Dermis microvascular lymphatic vessel endothelial cell (primary cell): ENCODE measurements at places on chromosomes 6 and 20. TPM values are rescaled to one million over a fixed set of nuclear protein-coding genes. Genes with fewer than 3 reads are reported as not detected.

KCNK5 gene
- total RNA-seq = not detected in 2 replicates

SLC35F1 gene
- total RNA-seq = under 0.01 TPM in 1 of 2 replicates, not detected in the other

RPN2 gene
- 189 and 297 TPM in 2 replicates for total RNA-seq

ALDH8A1 gene
- 0.13 and 0.25 TPM in 2 replicates for total RNA-seq

MDC1 gene
- 4.9 and 5.7 TPM in 2 replicates for total RNA-seq

LGSN gene
- not detected in 2 replicates for total RNA-seq

BEND6 gene
- under 0.01 and 0.13 TPM in 2 replicates for total RNA-seq

ROS1 gene
- total RNA-seq = not detected in 2 replicates

COL12A1 gene
- total RNA-seq = 1.0 and 1.4 TPM in 2 replicates

MLN gene
- total RNA-seq = not detected in 2 replicates

CLDN20 gene
- not detected in 2 replicates for total RNA-seq

EFCAB8 gene
- total RNA-seq = under 0.01 TPM in 1 of 2 replicates, not detected in the other

GTSF1L gene
- not detected in 2 replicates for total RNA-seq

MUC22 gene
- total RNA-seq = not detected in 2 replicates

SLC17A1 gene
- total RNA-seq = not detected in 2 replicates

KIAA1586 gene
- 10.5 and 11.0 TPM in 2 replicates for total RNA-seq

PM20D2 gene
- total RNA-seq = 2.7 and 5.4 TPM in 2 replicates

BPIFA1 gene
- total RNA-seq = not detected in 2 replicates

DPPA5 gene
- total RNA-seq = not detected in 2 replicates

LY6G5C gene
- 1.2 and 1.9 TPM in 2 replicates for total RNA-seq

MYLK2 gene
- 14.5 and 42.1 TPM in 2 replicates for total RNA-seq

RAD21L1 gene
- not detected in 2 replicates for total RNA-seq

PDE10A gene
- total RNA-seq = 8.0 and 10.2 TPM in 2 replicates

LY6G6F gene
- not detected in 2 replicates for total RNA-seq

SCUBE3 gene
- 0.26 and 0.76 TPM in 2 replicates for total RNA-seq

MTFR2 gene
- total RNA-seq = 0.76 and 1.5 TPM in 2 replicates

TRMT6 gene
- 4.2 and 5.2 TPM in 2 replicates for total RNA-seq

FKBP5 gene
- 37.9 and 40.3 TPM in 2 replicates for total RNA-seq

CCDC170 gene
- under 0.01 TPM in 2 replicates for total RNA-seq

MEP1A gene
- total RNA-seq = not detected in 2 replicates

E2F1 gene
- total RNA-seq = 6.3 and 7.6 TPM in 2 replicates

CST7 gene
- not detected in 2 replicates for total RNA-seq

COX4I2 gene
- not detected in 2 replicates for total RNA-seq

SYCP2L gene
- not detected in 2 replicates for total RNA-seq

KCNB1 gene
- total RNA-seq = under 0.01 TPM in 1 of 2 replicates, not detected in the other

CARMIL1 gene
- 0.77 and 5.1 TPM in 2 replicates for total RNA-seq
